ENCODE measurements at places on chromosomes 11 and 22.

DNA sequence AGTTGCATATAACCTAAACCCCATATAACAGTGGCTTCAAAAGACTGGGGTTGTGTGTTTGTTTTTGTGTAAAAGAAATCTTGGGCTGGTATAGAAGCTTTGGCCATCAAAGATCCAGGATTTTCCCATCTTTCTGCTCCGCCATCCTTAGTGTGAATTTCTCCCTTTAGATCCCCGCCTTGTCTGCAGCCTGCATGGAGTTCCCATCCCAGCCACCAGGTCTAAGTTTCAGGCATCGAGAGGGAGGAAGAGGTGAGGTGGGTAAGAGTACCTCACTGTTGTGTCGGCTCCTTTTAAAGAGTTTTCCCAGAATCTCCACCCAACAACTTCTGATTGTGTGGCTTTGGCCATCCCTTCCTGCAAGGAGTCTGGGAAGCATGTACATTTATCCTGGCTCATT lies 195.5 kb upstream of the SORL1-AS1 start:
- no peak for DNase-seq

- DNase-seq = peak; percentile 56
These were observed 16.0 kb upstream of the B4GALNT4 start for GRCh38 chr11:353179-353873.

GRCh38 chr11:118635237-118635591 lies 27.8 kb downstream of the PHLDB1 start:
- peak; percentile 67 for DNase-seq

DNA sequence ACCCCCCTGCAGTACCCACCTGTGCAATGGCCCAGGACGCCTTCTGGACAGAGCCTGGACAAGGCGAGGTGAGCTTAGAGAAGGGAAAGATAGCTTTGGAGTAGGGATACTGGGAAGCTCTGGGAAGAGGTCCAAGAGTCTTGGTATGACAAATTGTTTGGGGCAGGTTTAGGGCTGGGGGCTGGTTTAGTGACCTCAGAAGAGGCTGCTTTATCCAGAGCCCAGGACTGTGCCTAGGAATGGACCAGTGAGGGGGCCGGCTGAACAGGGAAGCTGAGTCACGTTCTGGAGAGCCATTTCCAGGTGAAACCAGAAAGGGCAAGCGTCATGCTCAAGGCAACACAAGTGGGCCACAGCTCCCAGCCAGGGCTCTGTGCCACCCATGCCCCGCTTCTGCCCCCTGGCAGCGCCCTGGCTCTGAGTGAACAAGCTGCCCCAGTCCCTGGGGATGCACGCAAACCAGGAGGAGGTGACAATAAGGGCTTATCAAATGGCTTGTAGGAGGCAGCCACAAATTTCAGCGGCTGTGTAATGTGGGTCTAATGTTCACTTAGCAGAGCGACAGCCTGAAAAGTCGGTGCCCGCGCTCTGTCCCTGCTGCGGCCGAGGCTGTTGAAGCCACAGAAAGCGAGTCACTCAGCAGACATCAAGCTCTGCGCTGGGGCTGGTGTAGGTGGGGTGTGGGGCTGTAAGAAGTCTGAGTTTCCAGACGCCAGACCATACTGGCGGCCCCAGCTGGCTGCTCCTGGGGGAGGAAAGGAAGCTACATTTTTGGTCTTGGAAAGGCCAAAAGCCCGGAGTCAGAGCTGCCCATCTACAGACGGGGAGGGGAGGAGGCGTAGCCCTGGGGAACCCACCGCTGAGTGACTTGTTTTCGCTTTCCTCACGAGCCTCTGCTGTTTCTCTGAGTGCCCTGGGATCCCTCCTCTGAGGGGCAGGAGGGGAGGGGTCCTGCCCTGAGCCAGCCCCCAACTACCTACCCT lies 18.3 kb upstream of the SYT7 start:
- DNase-seq = no peak

GRCh38 chr22:24521791-24522245 lies 26.7 kb downstream of the UPB1 start:
- DNase-seq = peak; percentile 51

Data from right kidney (tissue), 9 donors.